Sciatic nerve (tissue), 2 donors: ENCODE measurements at places on chromosomes 7 and 10. TPM values are rescaled to one million over a fixed set of nuclear protein-coding genes. Genes with fewer than 3 reads are reported as not detected.

DNA sequence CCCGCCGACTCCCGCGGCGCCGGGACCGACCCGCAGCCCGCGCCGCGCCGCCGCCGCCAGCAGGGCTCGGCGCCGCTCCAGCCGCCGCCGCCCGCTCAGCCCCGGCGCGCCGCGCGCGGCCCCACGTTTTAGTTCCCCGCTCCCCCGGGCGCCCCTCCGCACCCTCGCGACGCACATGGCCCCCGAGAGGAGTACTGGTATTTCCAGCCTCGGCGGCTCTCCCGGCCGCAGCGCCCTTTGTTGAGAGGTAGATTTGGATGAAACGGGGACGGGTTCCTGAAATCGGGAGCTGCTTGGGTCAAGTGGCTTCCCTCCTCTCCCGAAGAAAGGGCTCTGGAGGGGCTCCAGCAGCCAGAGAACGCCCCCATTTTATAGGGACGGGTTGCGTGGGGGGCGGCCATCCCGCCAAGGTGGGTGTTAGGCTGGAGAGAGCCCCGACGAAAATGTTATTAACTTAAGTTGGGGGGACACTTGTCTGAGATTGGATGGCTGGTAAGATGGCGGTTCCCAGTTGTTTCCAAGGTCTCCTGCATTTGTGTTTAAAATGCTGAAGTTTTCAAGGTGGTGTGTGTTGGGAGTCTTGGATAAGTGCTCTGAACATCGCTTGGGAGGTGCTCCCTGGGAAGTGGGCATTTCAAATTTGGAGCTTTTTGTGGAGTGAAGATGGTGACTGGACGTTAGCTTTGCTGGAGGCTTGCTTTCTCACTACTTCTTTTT is 1.2 kb downstream of the BMI1 start:
- DNase-seq = peak; percentile 67

- no peak for DNase-seq
These were observed 61.7 kb downstream of the AUTS2 start for GRCh38 chr7:69659983-69660382.

TUBAL3 gene
- 0.18 TPM for total RNA-seq

DNA sequence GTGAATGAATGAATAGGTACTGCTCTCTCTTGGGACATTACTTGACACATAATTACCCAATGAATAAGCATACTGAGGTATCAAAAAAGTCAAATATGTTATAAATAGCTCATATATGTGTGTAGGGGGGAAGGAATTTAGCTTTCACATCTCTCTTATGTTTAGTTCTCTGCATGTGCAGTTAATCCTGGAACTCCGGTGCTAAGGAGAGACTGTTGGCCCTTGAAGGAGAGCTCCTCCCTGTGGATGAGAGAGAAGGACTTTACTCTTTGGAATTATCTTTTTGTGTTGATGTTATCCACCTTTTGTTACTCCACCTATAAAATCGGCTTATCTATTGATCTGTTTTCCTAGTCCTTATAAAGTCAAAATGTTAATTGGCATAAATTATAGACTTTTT is 1.2 kb downstream of the CFTR start:
- DNase-seq = no peak

GRCh38 chr10:103800089-103800488 is 55.3 kb downstream of the SH3PXD2A start:
- no peak for DNase-seq
